ENCODE measurements at places on chromosomes 13 and 19.

DNA sequence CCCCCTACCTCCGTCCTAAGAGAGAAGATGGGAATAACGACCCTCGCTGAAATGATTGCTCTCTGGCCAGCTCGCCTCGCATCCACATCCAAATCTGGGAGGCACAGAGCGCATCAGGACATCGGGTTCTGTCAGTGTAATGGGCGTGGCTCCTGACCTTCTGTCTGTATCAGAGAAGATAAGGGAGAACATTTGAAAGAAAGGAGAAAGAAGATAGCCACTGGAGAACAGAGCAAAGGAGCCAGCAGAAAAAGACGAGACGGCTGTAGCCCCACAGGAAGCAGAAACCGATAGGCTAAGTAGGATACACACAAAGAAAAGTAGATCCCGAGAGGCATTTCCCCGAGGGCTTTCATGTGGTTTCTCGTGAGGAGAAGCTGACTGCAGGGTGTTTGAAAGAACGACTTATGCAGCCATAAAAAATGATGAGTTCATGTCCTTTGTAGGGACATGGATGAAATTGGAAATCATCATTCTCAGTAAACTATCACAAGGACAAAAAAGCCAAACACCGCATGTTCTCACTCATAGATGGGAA, 14.0 kb upstream of the GJB2 start:
- DNase-seq = no peak

DNA sequence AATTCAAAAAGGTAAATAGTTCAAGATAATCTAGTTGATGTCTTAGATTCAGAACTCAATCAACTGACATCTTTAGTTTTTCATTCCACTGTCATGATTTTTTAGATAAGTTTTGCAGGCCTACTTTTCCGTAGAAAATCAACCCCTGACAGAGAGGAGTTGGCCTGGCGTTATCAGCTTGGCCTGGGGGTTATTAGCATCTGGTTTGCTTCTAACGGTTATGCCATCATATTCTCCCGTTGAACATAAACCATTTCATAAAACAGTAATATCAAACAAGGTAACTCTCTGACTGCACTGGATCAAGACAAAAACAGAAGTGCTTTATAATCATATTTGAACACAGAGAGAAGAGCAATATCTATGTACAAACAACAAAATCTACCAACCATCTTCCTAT, 130.8 kb upstream of the PCDH20 start:
- DNase-seq = no peak

- DNase-seq = no peak
Measured at GRCh38 chr19:13783565-13784500, 9.6 kb downstream of the C19orf53 start.

GRCh38 chr19:47447470-47448359, 24.0 kb downstream of the SLC8A2 start:
- DNase-seq = peak; percentile 82

- no peak for DNase-seq
Measured at GRCh38 chr13:101555610-101556009, 103.1 kb downstream of the ITGBL1 start.

DNA sequence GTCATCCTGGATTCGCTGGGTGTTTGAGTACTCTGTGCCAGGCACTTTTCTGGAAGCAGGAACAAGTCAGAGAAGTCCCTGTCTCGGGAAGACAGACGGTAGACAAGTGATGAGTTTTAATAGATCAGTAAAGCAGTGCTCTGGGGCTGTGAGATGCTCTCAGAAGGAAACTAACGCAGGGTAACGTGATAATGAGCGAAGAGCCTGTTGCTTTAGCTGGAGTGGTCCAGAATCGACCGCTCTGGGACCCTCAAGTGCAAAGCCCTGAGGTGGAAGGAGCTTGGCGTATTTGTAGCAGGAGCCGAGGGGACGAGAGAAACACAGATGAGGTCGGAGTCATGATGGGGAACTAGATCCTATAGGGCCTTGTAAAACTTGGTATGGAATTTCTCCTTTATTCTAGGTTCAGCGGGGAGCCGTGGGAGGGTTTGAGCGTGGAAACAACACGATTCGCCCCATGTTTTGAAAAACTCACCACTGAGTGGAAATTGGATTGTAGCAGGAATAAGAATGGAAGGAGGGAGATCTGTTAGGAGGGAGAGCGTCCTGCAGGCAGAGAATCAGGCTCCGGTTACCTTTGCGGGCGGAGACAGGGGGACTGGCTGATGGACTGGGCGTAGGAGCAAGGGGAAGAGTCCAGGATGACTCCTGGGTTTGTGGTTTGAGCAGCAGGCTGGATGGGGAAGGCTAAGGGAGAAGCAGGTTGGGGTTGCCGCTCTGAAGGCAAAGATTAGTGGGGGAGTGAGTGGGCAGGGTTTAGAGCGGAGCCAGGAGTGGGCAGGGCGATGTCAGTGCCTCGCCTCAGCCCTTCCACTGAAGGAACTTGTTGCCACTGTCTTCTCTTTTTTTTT, 763 bp downstream of the POLD1 start:
- DNase-seq = peak; percentile 27

All from SW480 (cell line).